ENCODE measurements at places on chromosomes 12 and 14. TPM values are rescaled to one million over a fixed set of nuclear protein-coding genes. Genes with fewer than 3 reads are reported as not detected.

KIF21A gene
- total RNA-seq: 18.0 TPM

SYNDIG1L gene
- not detected for total RNA-seq

DENND5B gene
- total RNA-seq: 0.31 TPM

GPRC5D gene
- total RNA-seq: not detected

PAX9 gene
- not detected for total RNA-seq

HSPB8 gene
- not detected for total RNA-seq

SRRM4 gene
- total RNA-seq: not detected

SALL2 gene
- total RNA-seq: 3.5 TPM

CPM gene
- total RNA-seq: 3.0 TPM

- H3K4me1 ChIP-seq: no peaks in the 10 kb centered on the region
- no peak for DNase-seq
- no peaks in the 10 kb centered on the region for H3K27me3 ChIP-seq
- no peak within 1 kb of the TSS for H3K27ac ChIP-seq
Measured at GRCh38 chr14:23376482-23377197, at the start of gene CMTM5. CMTM5 (plus strand) TSS chr14:23377046; CDS start chr14:23377252, 206 bp downstream.

- no peak overlapping the region for H3K27ac ChIP-seq
- no peaks in the 10 kb centered on the region for H3K4me1 ChIP-seq
- no peak overlapping the region for H3K4me3 ChIP-seq
- no peaks in the 10 kb centered on the region for H3K36me3 ChIP-seq
- no peaks in the 10 kb centered on the region for H3K27me3 ChIP-seq
Measured at GRCh38 chr12:101042211-101042610, 167.8 kb downstream of the SLC5A8 start.

DNA sequence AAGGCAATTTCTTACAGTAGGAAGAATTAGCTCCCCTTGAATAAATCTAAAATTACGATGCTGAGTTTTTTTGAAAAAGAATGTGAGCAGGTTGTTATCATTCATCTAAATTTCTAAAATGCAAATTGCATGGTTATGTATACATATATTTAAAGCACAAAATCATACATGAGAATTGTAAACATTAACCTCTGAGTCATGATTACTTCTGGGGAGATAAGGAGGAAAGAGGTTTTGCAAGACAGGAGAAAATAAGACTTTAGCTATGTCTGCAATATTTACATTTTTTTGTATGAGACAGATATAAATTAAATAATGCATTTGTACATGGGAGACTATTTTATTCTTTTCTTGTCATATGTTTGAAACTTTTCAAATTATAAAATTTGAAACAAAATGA, 72.2 kb downstream of the TSPAN8 start:
- H3K36me3 ChIP-seq: no peaks in the 10 kb centered on the region
- H3K27ac ChIP-seq: no peak overlapping the region
- DNase-seq: no peak
- H3K4me3 ChIP-seq: no peak overlapping the region
- no peaks in the 10 kb centered on the region for H3K4me1 ChIP-seq

DNA sequence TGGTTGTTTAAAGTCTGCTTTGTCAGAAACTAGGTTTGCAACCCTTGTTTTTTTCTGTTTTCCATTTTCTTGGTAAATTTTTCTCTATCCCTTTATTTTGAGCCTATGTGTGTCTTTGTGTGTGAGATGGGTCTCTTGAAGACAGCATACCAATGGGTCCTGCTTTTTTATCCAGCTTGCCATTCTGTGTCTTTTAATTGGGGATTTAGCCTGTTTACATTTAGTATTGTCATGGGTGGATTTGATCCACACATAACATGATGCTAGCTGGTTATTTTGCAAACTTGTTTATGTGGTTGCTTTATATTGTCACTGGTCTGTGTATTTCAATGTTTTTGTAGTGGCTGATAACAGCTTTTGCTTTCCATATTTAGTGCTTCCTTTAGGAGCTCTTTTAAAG, 17.2 kb upstream of the ART4 start:
- H3K27ac ChIP-seq: no peak overlapping the region
- no peaks in the 10 kb centered on the region for H3K27me3 ChIP-seq
- no peaks in the 10 kb centered on the region for H3K4me1 ChIP-seq
- H3K4me3 ChIP-seq: no peak overlapping the region

DNA sequence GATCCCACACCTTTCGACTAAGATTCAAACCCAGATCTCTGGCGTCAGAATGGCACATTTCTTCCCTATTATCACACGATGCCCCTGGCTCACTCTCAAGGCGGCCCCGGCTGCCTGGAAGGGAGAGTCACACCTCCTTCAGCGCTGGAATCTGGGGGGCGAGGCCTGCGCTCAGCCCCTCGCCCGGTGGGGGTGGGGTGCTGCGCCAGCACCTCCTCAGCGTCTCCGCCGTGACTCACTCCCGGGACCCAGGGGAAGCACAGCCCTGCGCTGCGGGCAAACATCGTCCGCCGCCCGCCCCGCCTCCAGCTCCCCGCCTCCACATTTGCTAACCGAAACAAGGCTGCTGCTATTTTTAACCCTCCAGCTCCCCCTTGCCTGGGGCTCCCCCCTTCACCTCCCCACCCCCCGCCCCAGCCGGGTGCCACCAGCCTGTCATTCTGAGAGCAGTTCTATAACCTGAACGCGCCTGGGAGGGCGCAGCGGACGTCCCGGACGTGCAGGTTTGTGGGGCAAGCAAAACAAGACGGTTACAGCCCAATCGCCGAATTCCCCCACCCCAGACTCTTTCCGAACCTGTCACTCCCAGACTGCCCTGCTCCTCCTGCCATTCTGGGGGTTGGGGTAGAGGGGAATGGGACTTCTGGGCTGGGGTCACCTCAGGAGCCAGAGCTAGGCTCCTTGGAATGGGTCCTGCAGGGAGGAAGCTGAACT, 6.7 kb downstream of the HDAC7 start:
- peak; percentile 98 for DNase-seq
- peaks cover 85% of the 10 kb centered on the region for H3K36me3 ChIP-seq
- H3K4me1 ChIP-seq: peaks cover 63% of the 10 kb centered on the region
- H3K4me3 ChIP-seq: peak overlapping the region; percentile 86

- peak; percentile 80 for DNase-seq
- H3K27me3 ChIP-seq: no peaks in the 10 kb centered on the region
- H3K4me1 ChIP-seq: peaks cover 28% of the 10 kb centered on the region
- peaks cover 2% of the 10 kb centered on the region for H3K36me3 ChIP-seq
- H3K4me3 ChIP-seq: peak overlapping the region; percentile 96
- H3K27ac ChIP-seq: peak overlapping the region; percentile 100
Measured at GRCh38 chr12:25051656-25052195, 102.8 kb upstream of the BCAT1 start.

DNA sequence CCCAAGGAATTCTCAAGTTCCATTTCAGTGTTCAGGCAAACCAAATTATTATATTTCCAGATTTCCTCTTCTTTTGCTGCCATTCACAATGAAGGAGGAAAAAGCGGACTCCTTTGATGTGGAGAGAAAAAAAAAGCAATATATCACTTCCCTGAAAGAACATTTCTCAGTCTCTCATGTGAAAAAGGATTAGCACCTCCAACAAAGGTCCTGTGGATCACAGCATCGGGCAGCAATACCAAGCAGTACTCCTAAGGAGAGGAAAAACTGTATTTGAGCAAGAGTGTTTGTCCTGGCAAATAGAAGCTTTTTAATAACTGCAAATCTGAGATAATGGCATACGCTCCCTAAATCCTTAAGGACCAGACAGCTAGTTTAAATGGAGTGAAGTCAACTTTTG, 93.9 kb upstream of the RFX4 start:
- H3K27ac ChIP-seq: no peak overlapping the region
- H3K27me3 ChIP-seq: no peaks in the 10 kb centered on the region
- DNase-seq: no peak
- no peaks in the 10 kb centered on the region for H3K4me1 ChIP-seq
- H3K4me3 ChIP-seq: no peak overlapping the region
- peaks cover 2% of the 10 kb centered on the region for H3K36me3 ChIP-seq

DNA sequence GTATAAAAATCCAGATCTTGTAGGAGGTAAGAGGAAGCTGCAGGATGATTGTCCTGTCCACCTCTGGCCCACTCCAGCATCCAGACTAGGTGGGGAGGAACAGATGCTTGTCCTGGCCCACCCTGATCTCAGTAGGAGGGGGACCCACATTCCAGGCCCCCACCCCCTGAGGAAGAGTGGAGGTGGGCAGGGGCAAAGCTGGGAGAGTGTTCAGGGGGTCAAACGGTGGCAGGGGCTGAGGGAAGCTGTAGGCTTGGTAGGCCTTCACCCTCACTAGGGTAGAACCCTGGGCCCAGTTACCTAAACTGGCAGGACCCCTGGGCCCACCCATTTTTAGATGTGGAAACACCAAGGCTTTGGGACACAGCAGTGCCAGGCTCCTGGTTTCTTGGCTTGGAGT, 4.1 kb downstream of the SLC48A1 start:
- H3K27me3 ChIP-seq: no peaks in the 10 kb centered on the region
- DNase-seq: no peak
- no peak overlapping the region for H3K4me3 ChIP-seq
- peaks cover 29% of the 10 kb centered on the region for H3K4me1 ChIP-seq
- H3K27ac ChIP-seq: no peak overlapping the region

DNA sequence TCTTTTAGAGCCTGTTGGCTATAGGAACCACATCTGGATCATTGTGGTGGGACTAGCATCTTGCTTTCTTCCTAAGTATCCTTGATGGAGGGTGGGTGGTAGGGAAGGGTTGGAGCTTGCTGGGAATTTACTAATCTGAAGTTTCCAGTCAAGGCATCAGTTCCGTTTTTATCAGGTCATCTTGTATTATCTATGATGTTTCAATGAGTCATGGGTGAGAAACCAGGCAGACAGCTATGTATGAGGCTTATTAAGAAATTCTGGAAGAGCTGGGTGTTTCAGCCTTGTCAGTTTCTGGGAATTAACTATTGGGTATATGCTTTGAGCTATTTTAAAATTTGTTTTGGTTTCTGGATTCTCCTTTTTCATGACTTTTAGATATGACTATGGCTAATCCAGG, 11.3 kb downstream of the TSFM start:
- peaks cover 42% of the 10 kb centered on the region for H3K36me3 ChIP-seq
- H3K27me3 ChIP-seq: no peaks in the 10 kb centered on the region
- no peak overlapping the region for H3K27ac ChIP-seq
- H3K4me3 ChIP-seq: no peak overlapping the region
- H3K4me1 ChIP-seq: peaks cover 15% of the 10 kb centered on the region

GRCh38 chr12:132071040-132071810, 72.9 kb downstream of the DDX51 start:
- peak overlapping the region; percentile 17 for H3K27ac ChIP-seq
- peaks cover 11% of the 10 kb centered on the region for H3K4me1 ChIP-seq
- no peak overlapping the region for H3K4me3 ChIP-seq

- H3K27me3 ChIP-seq: peaks cover 32% of the 10 kb centered on the region
- H3K4me1 ChIP-seq: peaks cover 46% of the 10 kb centered on the region
- H3K27ac ChIP-seq: peak overlapping the region; percentile 64
- H3K4me3 ChIP-seq: peak overlapping the region; percentile 71
- DNase-seq: peak; percentile 61
Measured at GRCh38 chr12:6766651-6767349, 637 bp downstream of the PTMS start.

GRCh38 chr12:19404242-19404880, 34.9 kb upstream of the AEBP2 start:
- H3K4me1 ChIP-seq: peaks cover 12% of the 10 kb centered on the region
- no peak overlapping the region for H3K4me3 ChIP-seq
- DNase-seq: peak; percentile 52
- H3K36me3 ChIP-seq: peaks cover 4% of the 10 kb centered on the region
- H3K27me3 ChIP-seq: no peaks in the 10 kb centered on the region

DNA sequence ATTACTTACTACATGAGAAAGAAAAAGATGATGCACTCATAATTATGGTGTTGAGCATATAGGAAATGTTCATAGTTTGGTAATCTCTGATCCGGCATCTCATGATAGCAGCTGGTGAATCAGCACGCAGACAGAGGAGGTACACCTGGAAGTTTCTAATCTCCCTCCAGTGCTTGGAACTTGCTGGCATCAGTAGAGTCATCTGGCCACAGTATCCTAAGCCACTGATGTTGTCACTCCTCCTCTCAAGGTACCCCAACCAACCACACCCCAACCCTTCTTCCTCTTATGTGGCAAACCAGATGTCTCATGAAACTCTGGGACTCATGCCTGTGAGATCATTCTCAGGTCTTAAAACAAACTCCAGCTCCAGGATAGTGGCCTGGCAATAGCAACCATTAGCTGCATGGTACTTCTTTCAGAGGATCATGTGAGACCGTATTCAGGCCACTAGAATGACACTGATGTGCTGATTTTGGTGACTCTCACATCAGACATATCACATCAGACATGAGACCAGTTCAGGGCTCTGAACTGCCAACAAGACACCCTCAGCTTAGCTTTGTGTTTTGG, 143.0 kb downstream of the RASSF9 start:
- DNase-seq: no peak
- H3K27ac ChIP-seq: no peak overlapping the region
- no peaks in the 10 kb centered on the region for H3K4me1 ChIP-seq
- H3K27me3 ChIP-seq: no peaks in the 10 kb centered on the region
